ENCODE measurements at places on chromosomes 2 and 18. TPM values are rescaled to one million over a fixed set of nuclear protein-coding genes. Genes with fewer than 3 reads are reported as not detected.

STAT4 gene
- total RNA-seq, result 0.74 TPM

SERPINB13 gene
- not detected for total RNA-seq

UGT1A3 gene
- not detected for total RNA-seq

SP3 gene
- 79.9 TPM for total RNA-seq

RHOB gene
- 135 TPM for total RNA-seq

- H3K36me3 ChIP-seq, result peaks cover 9% of the 10 kb centered on the region
- no peak for DNase-seq
- peaks cover 9% of the 10 kb centered on the region for H3K27me3 ChIP-seq
- H3K4me3 ChIP-seq, result no peak overlapping the region
- no peak overlapping the region for H3K27ac ChIP-seq
Observed at GRCh38 chr2:126771094-126771493, 115.1 kb downstream of the GYPC start.

- no peaks in the 10 kb centered on the region for H3K27me3 ChIP-seq
- no peaks in the 10 kb centered on the region for H3K36me3 ChIP-seq
- no peak overlapping the region for H3K27ac ChIP-seq
- no peaks in the 10 kb centered on the region for H3K4me1 ChIP-seq
Observed at GRCh38 chr18:12721495-12722275, 18.8 kb downstream of the PSMG2 start.

DNA sequence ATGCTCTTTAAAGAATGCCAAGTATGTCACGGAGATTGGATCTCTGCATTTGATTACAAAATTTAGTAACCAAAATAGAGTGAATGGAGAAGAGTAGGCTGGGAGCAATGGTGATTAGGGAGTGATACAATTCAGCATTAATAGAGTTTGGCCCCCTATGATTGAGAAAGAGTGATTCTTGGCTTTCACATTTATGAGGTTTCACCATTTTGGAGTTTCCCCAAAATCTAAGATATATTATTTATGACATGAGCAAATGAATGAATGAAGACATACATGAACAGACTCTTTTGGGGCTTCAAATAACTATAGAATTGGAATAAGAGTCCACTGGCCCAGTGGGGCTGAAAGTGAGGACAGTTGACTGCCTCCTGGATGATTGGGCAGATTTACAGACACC, 255.2 kb downstream of the LPIN1 start:
- no peaks in the 10 kb centered on the region for H3K36me3 ChIP-seq
- peaks cover 5% of the 10 kb centered on the region for H3K27me3 ChIP-seq
- H3K4me3 ChIP-seq, result no peak overlapping the region
- no peaks in the 10 kb centered on the region for H3K4me1 ChIP-seq
- H3K27ac ChIP-seq, result no peak overlapping the region

DNA sequence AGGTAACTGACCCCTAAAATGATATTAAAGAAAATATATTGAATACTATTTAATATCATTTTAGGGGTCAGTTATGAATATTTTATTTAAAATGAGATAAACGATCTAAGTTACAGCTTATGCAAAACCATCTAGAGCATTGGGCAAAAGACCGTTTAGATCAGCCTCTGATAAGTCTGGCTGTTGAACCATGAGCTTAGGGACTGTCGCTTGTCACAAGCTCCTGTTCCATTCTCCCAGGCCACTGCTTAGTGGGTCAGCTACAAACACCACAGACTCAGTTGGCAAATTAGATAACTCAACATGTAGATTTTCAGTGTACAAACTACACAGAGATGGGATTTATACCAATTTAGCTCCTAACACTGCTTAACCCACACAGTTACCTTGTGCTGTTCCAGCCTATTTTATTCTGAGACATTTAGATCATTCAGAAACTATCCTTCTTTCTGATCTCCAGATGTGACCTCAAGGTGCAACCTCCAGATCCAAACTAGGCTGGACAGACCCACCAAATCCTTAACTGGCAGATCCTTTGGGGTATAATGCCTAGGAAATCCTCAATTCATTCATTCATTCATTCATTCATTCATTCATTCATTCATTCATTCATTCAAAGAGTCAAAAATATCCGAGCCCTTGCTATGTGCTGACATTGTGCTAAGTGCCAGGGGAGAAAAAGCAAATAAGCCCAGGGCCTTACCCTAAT, 82.8 kb downstream of the HRH4 start:
- no peaks in the 10 kb centered on the region for H3K27me3 ChIP-seq
- peaks cover 9% of the 10 kb centered on the region for H3K4me1 ChIP-seq
- no peak for DNase-seq

DNA sequence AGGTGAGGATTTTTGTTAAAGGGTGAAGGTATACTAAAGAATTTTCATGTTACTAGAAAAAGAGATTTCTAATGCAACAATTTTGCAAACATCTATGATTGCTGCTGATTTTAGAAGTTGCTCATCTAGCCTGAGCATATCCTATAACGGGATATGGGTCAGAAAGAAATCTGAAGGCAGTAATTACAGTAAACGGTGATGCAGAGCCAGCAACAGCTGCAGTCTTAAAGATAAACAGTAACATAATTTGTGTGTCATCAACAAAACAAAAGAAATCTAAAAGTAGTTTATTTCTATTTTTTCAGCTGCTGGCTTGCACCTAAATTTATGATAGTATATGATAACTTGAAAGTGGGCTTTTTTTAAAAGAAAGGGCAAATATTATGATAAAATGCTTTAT, 215.7 kb downstream of the SLC4A10 start:
- H3K27ac ChIP-seq, result no peak overlapping the region
- peaks cover 17% of the 10 kb centered on the region for H3K4me1 ChIP-seq
- no peaks in the 10 kb centered on the region for H3K27me3 ChIP-seq

GRCh38 chr2:74357627-74358026, 14.4 kb upstream of the SLC4A5 start:
- peak overlapping the region; percentile 64 for H3K27ac ChIP-seq
- H3K27me3 ChIP-seq, result peaks cover 7% of the 10 kb centered on the region
- H3K36me3 ChIP-seq, result peaks cover 18% of the 10 kb centered on the region
- no peaks in the 10 kb centered on the region for H3K4me1 ChIP-seq
- no peak for DNase-seq

GRCh38 chr2:178830451-178830850, 23.2 kb upstream of the TTN start:
- peaks cover 2% of the 10 kb centered on the region for H3K27me3 ChIP-seq
- H3K27ac ChIP-seq, result no peak overlapping the region
- H3K4me1 ChIP-seq, result peaks cover 10% of the 10 kb centered on the region
- H3K36me3 ChIP-seq, result no peaks in the 10 kb centered on the region
- DNase-seq, result no peak

GRCh38 chr2:128778843-128779242, 460.2 kb upstream of the HS6ST1 start:
- no peak overlapping the region for H3K27ac ChIP-seq
- no peaks in the 10 kb centered on the region for H3K4me1 ChIP-seq
- peaks cover 10% of the 10 kb centered on the region for H3K27me3 ChIP-seq
- H3K4me3 ChIP-seq, result no peak overlapping the region

DNA sequence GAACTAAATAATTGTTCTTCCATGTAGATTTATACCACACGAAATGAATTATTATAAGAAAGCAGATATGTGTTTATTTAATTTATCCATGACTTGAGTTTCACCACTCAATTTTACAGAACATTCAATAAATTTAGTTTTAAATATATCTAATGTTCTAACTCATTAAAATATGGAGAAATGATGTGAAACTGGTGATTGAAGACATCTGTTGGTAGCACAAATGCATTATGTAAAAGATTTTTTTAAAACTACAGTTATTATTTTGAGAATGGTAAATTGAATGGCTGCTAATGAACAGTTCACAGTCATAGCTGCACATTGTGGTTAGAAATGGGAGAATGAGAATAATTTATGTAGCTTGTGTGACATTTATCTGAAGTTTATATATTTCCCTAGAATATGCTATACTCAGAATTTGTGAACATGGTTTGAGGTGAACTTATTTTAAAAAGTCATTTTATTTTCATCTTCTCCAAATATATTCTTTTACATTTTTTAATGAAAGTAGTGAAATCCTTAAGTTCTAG, 203.5 kb downstream of the DPP4 start:
- peaks cover 5% of the 10 kb centered on the region for H3K4me1 ChIP-seq
- H3K27me3 ChIP-seq, result no peaks in the 10 kb centered on the region
- no peaks in the 10 kb centered on the region for H3K36me3 ChIP-seq
- DNase-seq, result no peak

DNA sequence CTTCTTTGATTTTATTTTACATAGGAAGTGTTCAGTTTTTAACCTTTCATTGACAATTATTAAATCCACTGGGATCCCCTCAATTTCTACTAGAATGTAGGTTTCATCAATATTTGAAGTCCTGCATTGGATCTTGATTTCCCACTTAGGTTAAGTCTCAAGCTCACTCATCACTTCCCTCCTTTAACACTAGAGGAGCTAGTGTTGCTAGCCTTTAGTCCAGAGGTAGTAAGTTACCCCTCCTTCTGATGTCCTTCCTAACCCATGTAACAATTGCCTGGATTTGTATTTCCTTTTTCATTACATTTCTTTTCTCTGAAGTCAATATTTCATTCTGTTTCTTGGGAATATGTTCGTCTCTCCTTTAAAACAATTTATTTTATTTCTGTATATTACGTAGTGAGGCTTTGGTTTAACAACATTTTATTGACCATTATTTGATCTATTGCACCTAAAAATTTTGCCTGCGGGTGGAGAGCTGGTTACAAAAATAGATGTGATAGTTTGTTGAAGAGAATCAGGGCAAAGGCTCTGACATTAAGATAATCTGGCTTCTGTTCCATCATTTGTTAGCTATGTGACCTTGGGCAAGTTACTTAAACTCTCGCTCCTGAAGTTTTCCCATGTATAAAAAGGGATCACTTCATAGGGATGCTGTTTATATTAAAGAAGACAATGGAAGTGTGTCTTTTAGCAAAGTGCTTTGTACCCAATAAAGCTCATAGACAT, 833.0 kb downstream of the SLC4A3 start:
- H3K36me3 ChIP-seq, result no peaks in the 10 kb centered on the region
- DNase-seq, result no peak
- H3K27ac ChIP-seq, result no peak overlapping the region
- no peak overlapping the region for H3K4me3 ChIP-seq

DNA sequence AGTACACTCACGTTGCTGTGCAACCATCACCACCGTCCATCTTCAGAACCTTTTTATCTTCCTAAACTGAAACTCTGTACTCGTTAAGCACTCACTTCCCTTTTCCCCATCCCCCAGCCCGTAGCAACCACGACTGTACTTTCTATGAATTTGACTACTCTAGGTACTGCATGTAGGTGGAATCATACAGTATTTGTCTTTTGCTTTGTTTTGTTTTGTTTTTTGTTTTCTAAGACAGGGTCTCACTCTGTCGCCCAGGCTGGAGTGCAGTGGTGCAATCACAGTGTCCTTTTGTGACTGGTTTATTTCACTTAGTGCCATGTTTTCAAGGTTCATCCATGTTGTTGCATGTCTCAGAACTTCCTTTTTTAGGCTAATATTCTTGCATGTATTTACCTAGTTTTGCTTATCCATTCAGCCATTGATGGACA, 7.0 kb upstream of the TYMS start:
- H3K36me3 ChIP-seq, result no peaks in the 10 kb centered on the region
- no peak overlapping the region for H3K4me3 ChIP-seq
- no peak for DNase-seq
- H3K27me3 ChIP-seq, result peaks cover 2% of the 10 kb centered on the region

GRCh38 chr18:57957210-57957609, 86.8 kb upstream of the NEDD4L start:
- H3K36me3 ChIP-seq, result no peaks in the 10 kb centered on the region
- H3K27ac ChIP-seq, result no peak overlapping the region
- no peaks in the 10 kb centered on the region for H3K4me1 ChIP-seq
- H3K27me3 ChIP-seq, result no peaks in the 10 kb centered on the region
- H3K4me3 ChIP-seq, result no peak overlapping the region

GRCh38 chr2:163644238-163644637, 91.6 kb downstream of the FIGN start:
- DNase-seq, result no peak
- no peak overlapping the region for H3K27ac ChIP-seq
- H3K4me3 ChIP-seq, result no peak overlapping the region
- peaks cover 8% of the 10 kb centered on the region for H3K4me1 ChIP-seq

DNA sequence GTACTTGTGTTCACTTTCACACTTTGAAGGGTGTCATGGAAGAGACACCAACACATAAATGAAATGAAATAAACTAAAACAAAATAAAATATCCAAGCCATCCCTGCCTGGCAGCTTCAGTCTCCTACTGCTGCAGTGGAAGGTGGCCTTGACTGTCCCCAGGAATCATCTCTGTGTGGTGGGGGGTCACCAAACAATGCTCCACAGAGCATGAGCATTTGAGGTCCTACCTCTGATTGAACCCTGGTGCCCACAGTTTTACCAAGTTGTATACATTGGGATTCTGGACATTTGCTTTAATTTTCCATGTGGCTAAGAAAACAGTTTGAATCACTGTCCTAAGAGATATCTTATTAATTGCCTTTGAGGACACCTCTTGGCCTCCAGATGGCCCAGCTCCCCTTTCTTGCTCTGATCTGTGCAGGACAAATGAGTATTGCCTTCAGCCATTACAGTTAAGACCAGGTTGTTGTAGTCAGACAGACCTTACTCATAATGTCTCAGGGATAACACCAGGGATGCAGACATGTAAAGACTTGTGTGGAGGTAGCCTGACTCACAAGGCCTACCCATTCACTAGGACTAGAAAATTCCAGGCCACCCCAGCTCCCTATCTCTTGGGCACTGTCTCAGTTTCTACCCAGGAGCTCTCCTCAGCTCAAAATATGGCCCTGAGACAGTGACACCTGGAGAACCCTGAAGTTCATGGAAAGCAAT, 195.0 kb downstream of the MYCN start:
- no peak overlapping the region for H3K27ac ChIP-seq
- DNase-seq, result no peak
- no peaks in the 10 kb centered on the region for H3K27me3 ChIP-seq
- no peak overlapping the region for H3K4me3 ChIP-seq
- H3K36me3 ChIP-seq, result peaks cover 7% of the 10 kb centered on the region

DNA sequence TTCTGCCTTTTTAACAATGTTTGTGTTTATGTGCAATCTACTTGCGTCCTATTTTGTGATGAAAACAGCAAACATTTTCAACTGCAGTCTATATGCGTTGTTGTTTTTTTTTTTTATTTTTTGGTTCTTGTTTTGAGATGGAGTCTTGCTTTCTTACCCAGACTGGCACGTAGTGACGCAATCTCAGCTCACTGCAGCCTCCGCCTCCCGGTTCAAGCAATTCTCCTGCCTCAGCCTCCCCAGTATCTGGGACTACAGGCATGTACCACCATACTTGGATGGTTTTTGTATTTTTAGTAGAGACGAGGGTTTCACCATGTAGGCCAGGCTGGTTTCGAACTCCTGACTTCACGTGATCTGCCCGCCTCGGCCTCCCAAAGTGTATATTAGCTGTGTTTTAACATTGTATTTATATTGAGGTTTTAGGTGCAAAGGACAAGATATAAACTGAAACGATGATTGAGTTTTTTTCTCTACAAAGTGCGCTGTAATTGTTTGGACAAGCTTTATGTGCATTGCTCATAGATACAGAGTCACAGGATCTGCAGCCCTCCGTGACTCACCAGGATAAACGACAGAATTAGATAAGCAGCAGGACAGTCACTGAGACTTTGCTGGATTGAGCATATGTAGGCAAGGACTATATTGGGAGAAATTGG, 17.4 kb downstream of the CDH7 start:
- H3K27me3 ChIP-seq, result no peaks in the 10 kb centered on the region
- H3K4me1 ChIP-seq, result peaks cover 2% of the 10 kb centered on the region
- H3K36me3 ChIP-seq, result no peaks in the 10 kb centered on the region
- DNase-seq, result no peak

Measured in glutamatergic neuron (in vitro differentiated cells).